ENCODE measurements at places on chromosomes 2 and 18. TPM values are rescaled to one million over a fixed set of nuclear protein-coding genes. Genes with fewer than 3 reads are reported as not detected.
A peak's percentile ranks its signal among the peaks of the same experiment; 100 is the strongest.

GRCh38 chr2:25368660-25369059 lies 26.9 kb upstream of the DNMT3A start:
- no peak overlapping the region for H3K4me3 ChIP-seq
- no peaks in the 10 kb centered on the region for H3K36me3 ChIP-seq
- no peak for DNase-seq
- 0 out of 2 replicates have a peak, but pooled peaks cover 2% of the 10 kb centered on the region for H3K4me1 ChIP-seq
- no peak overlapping the region for H3K27ac ChIP-seq

DNA sequence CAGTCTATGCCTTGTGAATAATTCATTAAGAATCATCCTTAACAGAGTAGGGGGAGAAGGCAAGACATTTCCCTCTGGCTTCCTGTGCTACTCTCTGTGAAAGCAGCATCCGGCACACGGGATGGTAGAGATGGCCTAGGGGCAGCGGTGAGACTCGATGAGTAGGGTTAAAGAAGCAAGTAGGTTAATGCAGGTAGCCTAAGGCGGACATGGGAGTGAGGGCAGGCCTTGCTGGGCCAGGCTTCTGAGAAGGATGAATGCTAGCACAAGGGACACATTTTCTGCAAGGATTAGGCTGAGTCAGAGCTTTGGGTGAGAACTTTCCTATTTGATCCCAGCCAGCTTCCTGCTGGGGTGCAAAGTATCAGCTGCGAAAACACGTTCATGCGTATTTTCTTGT lies 80.8 kb downstream of the NXPH2 start:
- no peaks in the 10 kb centered on the region for H3K36me3 ChIP-seq
- H3K4me1 ChIP-seq: peaks cover 5% of the 10 kb centered on the region
- peaks cover 1% of the 10 kb centered on the region for H3K27me3 ChIP-seq
- H3K27ac ChIP-seq: no peak overlapping the region
- no peak overlapping the region for H3K4me3 ChIP-seq

DNA sequence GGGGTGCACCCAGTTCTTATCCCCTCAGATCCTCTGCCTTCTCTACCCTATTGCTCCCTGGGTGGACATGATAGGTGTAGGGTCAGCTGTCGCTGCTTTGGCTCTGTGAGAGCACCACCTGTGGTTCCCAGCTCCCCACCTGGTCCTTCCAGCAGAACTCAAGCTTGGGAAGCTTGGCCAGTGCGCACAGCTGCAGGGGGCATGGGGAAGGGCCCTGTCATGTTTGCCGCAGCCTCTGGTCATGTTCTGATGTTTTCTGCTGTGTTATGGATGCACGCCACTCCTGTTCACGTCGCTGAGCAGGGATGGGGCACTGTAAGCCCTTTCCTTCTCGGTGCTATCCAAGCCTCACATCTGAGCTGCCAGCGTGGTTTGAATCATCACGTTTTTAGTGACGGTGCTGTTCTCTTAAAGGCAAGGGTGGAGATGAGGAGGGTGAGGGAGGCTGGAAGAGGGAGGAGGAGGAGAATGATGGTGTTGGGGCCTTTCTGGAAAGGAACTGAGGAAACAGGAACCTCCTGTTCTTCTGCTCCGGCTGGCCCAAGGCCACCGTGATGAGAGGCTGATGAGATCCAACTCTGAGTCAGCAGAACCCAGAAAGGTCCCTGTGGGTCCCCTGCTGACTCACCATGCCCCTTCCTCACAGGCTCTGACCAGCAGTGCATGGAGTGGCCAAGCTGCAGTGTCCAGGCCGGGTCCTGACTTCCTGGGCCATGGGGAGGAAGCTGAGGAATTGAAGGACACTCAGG lies 78.0 kb downstream of the LIPG start:
- H3K27ac ChIP-seq: no peak overlapping the region
- no peaks in the 10 kb centered on the region for H3K36me3 ChIP-seq
- no peaks in the 10 kb centered on the region for H3K4me1 ChIP-seq
- H3K27me3 ChIP-seq: no peaks in the 10 kb centered on the region
- DNase-seq: no peak

- H3K4me3 ChIP-seq: no peak overlapping the region
- no peak for DNase-seq
- no peaks in the 10 kb centered on the region for H3K36me3 ChIP-seq
- no peak overlapping the region for H3K27ac ChIP-seq
- no peaks in the 10 kb centered on the region for H3K4me1 ChIP-seq
These were observed 383.2 kb downstream of the SOCS6 start for GRCh38 chr18:70671889-70672565.

GRCh38 chr18:36212301-36213171 lies 25.2 kb downstream of the MOCOS start:
- no peaks in the 10 kb centered on the region for H3K36me3 ChIP-seq
- no peak overlapping the region for H3K4me3 ChIP-seq
- no peak overlapping the region for H3K27ac ChIP-seq
- no peak for DNase-seq
- H3K27me3 ChIP-seq: no peaks in the 10 kb centered on the region

The CHST10 gene
- 29.1 TPM for total RNA-seq

DNA sequence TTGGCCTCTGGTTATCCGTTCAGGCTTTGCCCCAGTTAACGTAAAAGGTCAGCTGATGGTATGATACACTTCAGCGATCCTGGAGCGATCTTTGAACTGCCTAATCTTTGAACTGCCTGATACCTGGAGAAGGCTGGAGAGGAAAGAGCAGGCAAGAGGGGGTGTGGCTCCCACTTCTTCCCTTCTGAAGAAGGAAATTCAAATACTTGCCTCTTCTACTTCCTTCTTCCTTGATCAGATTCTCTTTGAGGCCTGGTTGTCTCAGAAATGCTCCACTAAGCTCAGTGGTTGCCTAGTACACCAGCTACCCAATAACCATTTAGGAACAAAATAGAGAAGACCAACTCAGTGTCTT lies 619 bp downstream of the GALM start:
- H3K36me3 ChIP-seq: no peaks in the 10 kb centered on the region
- H3K4me3 ChIP-seq: peak overlapping the region; percentile 78
- no peaks in the 10 kb centered on the region for H3K27me3 ChIP-seq
- no peak overlapping the region for H3K27ac ChIP-seq
- no peaks in the 10 kb centered on the region for H3K4me1 ChIP-seq
- no peak for DNase-seq

- no peaks in the 10 kb centered on the region for H3K36me3 ChIP-seq
- DNase-seq: no peak
- peaks cover 3% of the 10 kb centered on the region for H3K4me1 ChIP-seq
- no peak overlapping the region for H3K4me3 ChIP-seq
- H3K27ac ChIP-seq: no peak overlapping the region
These were observed 679.1 kb upstream of the ZEB2 start for GRCh38 chr2:145199042-145199441.

The CRYGC gene
- total RNA-seq: not detected
